ENCODE measurements at places on chromosomes 2 and 18.

GRCh38 chr2:187986390-187987105, 305.1 kb upstream of the GULP1 start:
- no peak for ATAC-seq

DNA sequence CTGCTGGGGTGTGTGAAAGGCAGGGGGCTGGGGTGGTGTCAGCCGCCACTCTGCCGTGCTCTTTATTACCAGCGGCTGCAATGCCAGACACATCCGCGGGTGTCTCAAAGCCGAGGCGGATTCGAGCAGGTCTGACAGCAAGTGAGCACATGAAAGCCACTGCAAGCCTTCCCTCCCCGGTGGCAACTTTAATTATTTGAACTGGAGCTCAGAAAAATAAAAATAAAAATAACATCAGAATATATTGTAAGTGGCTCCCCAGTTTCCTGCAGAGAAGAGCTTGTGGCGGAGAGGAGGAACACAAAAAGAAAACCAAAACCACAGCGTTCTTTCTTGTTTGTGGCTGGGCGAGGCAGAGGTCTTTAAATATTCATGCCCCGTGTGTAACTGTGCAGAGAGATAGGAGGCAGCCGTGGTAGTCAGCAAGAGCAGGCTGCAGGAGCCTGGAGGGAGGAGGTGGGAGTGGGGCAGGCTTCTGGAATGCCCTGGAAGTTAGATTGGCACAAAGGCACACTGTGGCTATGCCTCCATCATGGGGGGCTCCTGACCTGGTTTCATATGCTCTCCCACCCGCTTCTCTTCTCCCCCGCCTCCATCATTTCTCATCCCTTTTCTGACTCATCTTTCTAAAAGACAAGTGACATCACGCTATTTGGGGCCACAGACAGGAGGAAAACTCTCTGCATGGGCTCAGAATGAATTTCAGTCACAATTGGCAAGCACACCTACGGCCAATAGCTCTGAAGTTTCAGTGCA, 199.8 kb downstream of the CLIP4 start:
- peak; percentile 76 for ATAC-seq

DNA sequence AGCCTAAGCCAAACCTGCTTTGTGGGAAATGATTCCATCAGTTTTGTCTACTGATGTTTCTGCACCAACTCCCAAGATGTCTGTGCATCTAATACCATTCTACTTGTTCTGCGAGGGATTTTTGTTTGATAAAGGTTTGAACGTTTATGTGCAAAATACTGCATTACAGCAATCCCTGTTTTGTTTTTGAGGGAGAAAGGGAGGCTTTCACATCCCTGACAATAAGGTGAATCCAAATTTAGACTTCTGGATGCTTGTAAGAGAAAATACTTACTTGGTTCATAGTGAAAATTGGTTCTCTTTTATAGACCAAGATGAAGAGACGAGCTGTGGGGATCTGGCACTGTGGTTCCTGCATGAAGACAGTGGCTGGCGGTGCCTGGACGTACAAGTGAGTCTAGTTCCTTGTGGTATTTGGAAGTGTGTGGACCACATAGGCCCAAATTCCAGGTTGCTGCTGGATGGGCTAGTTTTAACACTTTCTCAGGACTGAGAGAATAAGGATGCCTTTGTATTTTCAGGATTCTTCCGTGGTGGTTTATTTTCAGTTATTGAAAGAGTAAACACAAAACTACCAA, 1.1 kb downstream of the RPL37A start:
- ATAC-seq = no peak

DNA sequence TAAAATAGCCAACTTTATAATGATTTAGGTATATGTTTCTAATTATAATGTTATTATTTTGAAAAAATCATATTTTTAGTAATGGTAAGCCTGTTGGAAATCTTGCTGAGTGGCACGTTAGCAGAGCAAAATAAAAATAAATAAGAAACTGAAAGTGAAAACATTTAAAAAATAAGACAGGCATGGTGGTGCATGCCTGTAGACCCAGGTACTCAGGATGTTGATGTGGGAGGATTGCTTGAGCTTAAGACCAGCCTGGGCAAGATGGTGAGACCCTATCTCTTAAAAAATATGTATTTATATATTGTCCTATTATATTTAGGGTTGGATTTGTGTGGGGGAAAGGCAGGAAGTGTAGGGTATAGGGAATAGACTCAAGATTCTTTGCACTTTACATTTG, 15.8 kb upstream of the ANKRD12 start:
- no peak for ATAC-seq

DNA sequence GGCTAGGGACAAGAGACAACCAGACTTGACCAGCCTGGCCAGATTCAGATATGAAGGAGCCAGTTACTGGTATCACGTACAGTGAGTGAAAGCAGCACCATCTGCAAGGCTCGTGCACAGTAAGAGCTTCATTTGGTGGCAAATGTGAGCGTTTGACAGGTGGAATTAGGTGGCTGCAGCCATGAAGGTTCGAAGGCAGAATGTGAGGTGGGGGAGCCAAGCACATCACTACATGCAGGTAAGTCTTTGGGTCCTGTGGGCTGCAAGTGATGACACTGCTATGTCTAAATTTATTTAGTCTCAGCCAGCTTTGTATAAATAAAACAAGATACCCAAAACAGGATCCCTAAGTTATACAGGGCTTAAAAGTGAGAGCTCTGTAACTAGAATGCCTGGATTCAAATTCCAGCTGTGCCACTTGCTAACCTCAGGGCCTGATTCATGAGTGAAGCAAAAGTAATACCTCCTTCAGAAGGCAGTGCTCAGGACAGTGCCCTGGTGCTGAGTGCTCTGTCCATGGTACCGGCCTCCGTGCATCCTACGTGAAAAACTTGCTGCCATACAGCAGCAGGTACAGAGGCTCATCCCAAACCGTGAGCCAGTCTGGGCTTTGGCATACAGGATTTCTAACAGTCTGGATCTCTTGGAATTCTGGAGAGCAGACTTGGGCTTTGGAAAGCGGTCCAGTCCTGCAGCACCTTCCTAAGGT, 18.6 kb downstream of the DDX18 start:
- ATAC-seq = no peak

GRCh38 chr2:190781604-190782198, 98.9 kb upstream of the GLS start:
- no peak for ATAC-seq

DNA sequence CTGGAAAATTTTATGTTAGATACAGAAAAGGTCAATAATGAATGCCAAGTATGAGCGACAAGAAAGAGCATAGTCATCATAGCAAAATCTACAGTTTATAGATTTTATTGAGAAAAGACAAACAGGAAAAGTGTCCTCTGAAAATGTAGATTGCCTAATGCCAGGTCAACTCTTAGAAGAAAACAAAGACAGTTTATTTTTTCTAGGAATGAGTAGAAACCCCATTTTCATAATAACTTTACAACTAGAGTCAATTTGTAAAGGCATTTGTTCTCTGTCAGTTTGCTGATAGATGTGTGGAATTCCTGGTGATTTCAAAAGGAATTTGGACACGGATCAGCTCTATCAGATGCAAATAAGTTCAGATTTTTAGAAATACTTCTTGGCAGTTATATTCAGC, 16.6 kb downstream of the CDH7 start:
- no peak for ATAC-seq
